ENCODE measurements at places on chromosomes 2 and 18.

GRCh38 chr18:3493501-3494244, 43.7 kb downstream of the TGIF1 start:
- DNase-seq: peak; percentile 62

DNA sequence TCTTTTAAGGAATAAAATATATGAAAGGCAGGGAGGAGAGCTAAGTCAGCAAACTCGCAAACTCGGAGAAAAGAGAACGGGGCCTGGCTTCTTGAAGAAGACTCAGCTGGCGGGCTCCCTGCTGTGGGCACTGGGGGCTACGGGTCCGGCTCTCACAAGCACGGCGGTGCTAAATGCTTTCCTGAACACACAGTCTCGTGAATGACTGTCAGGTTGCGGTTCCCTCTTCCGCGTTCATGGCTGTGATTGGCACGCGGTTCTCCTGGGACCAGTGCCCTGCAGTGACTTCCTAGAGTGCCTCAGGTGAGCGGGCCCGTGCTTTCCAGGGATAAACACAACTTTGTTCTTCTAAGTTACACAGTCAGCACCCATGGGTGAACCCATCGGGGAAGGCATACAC, 208.4 kb downstream of the HDAC4 start:
- no peak for DNase-seq

DNA sequence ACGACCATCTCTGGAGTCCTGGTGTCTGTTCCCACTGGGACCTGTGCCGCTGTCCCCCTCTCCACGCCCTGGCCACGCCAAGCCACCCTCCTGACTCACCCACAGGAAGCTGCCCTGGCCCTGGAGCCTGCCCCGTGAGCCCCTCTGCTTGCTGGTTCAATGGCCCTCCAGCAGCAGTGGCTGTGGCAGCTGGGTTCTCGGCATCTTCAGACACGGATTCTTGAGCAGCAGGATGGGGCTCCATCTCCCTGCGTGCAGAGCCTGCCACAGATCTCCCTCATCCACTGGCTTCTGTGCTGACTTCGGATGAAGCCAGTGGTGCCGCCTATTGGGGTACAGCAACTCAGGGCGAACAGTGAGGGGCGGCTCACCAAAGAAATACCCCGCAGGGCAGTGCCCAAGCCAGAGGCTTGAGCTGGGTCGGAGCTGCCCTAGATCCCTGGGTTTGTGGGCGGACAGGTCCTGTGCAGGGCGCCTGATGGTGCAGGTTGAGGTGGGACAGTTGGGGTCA, 14.0 kb downstream of the CAPN10 start:
- no peak for DNase-seq

DNA sequence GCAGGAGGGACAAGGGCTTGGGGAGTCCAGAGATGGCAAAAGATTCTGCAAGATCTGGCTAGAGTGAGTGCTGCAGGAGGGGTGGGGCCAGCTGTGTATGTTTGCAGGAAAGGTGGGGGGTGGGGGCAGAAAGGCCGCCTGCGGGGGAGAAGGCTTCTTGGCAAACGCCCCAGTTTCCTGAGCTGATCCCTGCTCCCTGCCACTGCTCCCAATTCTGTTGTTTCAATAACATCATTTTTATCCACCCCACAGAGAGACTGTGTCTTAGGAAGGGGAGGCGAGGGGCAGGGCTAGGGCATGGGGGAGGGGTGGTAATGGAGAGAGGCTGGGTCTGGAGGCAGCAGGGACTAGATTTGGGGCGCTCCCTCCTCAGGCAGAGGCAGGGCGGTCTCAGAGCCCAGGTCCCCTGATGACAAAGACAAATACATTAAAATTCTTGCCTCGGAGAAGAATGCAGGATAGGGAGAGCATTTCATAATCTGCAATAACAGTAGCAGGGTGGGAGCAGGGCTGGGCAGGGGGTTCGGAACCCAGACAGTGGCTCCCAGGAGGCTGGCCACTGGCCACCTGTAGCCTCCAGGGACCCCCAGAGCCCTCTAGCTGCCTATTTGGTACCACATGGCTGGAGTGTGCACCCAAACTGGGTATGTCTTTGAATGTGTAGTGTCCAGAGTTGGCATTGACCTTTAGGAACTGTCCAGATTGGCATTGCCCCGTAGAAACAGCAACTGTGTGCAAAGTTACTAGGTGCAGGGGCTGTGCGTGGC, 2.1 kb upstream of the WNT6 start:
- DNase-seq: no peak

DNA sequence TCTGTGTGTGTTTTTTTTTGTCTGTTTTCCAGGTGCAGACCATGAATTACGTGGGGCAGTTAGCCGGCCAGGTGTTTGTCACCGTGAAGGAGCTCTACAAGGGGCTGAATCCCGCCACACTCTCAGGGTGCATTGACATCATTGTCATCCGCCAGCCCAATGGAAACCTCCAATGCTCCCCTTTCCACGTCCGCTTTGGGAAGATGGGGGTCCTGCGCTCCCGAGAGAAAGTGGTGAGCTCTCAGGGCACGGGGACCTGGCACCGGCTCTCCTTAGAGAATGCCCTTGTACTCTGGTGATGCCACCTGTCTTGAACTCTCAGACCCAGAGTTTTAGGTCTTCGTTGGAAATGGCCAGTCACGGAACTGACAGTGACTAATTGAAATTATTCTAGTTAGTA, 19.1 kb downstream of the LPIN1 start:
- no peak for DNase-seq

DNA sequence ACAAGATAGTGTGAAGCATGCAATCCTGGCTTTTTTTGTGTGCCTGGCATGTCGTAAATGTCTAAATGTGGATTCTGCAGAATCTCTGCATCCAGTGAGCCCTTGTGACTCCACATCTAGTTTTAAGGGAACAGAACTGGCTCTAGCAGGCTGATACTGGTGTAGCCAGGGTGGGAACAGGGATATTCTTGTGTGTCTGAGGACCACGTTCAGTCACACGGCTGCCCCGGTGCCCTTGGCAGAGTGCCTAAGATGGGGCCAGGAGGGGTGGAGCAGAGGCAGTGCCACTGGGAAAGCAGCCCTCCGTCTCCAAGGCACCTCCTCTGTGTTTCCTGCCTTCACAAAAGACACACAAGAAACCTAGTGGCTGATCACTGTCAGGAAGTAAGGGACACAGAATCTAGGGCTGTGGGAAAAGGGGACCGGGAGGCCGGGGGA, 91.5 kb upstream of the PARD3B start:
- DNase-seq: no peak

- DNase-seq: no peak
These were observed 49.2 kb upstream of the GPR155 start for GRCh38 chr2:174535757-174536703.

DNA sequence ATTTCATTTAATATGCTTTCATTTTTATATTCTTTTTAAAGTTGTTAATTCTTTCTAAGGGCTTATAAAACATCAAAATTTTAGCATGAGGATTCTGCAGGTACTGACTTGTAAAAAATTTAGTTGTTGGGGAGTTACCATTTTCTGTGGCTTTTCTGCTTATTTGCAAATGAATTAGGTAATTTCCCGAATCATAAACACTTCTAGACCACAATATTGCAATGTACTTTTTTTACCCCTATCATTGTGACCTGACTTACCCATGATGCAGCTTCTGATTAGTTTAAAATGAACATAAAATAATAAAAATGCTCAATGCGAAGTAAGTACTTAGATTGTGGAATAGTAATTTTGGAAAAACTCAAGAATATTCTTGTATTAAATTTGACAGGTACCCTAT, 11.4 kb downstream of the ARL6IP6 start:
- no peak for DNase-seq
